ENCODE measurements at places on chromosomes 1 and 21.

GRCh38 chr1:15332525-15332924 is 77.2 kb upstream of the EFHD2 start:
- DNase-seq: no peak

DNA sequence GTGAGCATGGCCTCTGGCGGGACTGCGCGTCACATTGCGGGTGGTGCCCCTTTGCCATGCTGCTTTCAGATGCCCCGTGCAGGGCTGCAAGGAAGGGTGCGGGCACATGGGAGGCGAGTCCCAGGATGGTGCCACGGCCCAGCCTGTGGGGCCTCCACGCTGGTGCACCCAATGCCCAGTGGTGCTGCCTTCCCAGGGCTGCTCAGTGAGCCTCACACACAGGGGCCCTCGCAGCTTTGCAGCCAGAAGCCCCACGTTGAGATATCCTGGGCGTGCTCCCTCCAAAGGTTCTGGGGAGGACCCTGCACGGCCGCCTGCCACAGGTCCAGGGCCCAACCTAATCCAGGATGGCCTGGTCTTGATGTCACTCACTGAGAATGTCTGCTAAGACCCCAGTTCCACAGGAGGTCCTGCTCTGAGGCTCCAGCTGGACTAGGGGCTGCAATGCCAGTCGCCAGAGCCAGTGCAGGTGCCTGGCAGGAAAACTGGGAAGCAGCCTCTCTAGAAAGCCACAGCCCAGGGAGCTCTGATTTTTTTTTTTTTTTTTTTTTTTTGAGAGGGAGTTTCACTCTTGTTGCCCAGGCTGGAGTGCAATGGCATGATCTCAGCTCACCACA is 34.1 kb upstream of the PRSS38 start:
- DNase-seq: no peak

- no peak for DNase-seq
These were observed 2.5 kb upstream of the KRTAP12-1 start for GRCh38 chr21:44684483-44684882.

GRCh38 chr1:203055161-203055799 is 29.0 kb downstream of the PPFIA4 start:
- DNase-seq: no peak

- DNase-seq: no peak
These were observed 33.6 kb upstream of the DISP1 start for GRCh38 chr1:222781251-222781650.

DNA sequence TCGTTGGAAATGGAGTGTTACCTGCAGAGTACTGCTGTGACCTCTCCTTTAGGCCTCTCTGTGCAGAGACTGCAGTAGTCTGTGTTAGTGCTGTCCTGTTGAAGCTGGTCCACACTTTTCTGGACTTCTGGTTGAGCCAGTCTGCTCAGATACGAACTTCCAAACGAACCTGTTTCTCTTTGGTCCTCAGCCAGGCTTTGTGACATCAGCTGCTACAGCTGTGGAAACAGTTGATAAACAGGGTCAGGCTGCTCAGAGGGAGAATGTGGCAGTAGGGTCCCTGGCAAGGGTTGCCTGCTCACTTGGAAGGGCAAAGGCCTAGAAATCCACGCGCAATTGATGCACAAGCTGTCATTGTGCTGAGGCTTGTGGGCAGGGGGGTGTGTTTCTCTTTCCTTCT is 98.8 kb downstream of the NOS1AP start:
- peak; percentile 42 for DNase-seq

DNA sequence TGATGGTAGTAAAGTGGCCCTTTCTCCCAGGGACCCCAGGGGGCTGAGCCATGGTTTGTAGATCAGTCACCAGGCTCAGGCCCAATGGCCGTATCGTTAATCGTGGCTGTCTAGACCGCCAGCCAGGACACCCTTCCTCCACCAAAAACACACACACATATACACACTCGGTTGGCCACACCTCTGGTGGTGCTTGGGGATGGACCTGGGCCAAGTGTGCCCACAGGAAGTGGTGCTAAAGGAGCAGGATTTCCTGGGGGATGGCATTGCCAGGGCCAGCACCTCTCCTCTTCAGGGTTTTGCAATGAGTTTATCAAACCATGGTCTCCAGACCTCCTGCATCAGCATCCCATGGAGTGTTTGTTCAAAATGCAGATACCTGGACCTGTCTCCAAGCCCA is 36.2 kb downstream of the CITED4 start:
- no peak for DNase-seq

DNA sequence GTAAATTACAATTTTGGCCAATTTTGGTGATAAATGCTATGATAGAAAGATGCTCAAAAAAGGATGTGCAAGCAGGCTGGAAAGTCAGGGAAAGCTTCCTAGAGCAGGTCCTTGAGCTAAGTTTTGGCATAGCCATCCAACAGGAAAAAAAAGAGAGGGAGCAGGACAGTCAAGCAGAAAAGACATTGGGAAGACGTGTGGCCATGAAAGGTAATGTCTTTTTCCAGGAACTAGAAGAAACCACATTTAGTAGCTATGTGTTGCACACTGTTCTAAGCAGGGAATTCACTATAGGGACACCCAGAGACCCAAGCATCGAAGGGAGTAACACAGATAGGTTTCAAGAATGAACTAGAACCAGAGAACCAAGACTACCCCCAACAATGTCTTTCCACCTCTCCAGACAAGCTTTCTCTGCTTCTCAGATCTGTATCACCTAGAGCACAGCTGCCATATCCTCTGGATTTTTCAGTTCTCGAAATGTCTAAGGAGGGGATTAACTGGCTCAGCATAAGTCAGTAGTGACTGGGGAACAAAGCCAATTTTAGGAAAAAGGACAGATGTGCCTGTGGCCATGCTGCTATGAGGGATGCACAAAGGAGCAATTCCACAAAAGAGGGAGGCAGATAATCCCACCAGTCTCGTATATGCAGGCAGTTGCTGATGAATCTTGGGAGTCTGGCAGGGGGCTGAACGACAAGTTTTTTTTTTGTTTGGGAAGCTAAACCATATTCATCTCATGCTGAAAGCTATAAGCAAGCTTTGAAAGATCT is 97.1 kb upstream of the DAB1 start:
- no peak for DNase-seq

DNA sequence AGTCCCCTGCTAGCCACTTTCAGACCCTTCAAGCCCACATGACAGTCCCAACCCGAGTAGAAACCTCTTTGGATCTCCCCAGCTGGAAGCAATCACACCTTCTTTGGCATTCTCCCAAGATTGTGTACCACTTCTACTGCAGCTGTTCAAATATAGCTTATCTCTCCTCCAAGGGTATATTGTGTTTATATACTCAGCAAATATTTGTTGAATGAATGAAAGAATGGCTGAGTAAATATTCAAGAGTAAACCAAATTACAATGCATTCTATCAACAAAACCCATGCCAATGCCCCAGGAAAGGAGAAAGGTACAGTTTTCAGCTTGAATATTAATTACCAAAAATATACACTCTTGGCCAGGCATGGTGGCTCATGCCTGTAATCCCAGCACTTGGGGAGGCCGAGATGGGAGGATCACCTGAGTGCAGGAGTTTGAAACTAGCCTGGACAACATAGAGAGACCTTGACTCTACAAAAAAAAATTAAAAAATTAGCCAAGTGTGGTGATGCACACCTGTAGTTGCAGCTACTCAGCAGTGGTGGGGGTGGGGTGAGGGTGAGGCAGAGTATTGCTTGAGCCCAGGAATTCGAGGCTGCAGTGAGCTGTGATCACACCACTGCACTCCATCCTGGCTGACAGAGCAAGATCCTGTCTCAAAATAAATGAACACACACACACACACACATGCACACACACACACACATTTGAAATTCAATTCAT is 68.5 kb downstream of the NIBAN1 start:
- no peak for DNase-seq

- DNase-seq: no peak
These were observed 105.9 kb downstream of the PIK3R3 start for GRCh38 chr1:46026531-46026930.

DNA sequence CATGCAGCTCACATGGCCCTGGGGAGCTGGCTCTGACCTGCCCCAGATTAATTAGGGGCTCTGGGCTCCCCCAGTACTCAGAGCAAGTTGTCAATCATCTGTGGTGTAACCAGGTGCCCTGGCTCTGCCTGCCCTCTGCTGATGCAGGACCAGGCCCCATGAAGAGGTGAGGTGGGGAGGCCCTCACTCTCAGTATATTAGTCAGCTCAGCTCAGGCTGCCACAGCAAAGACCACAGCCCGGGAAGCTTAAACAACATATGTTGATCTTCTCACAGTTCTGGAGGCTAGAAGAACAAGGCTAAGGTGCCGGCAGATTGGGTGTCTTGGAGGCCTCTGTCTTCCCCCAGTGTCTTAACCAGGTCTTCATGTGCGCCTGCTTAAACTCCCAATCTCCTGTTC is 66.5 kb downstream of the FCRL5 start:
- no peak for DNase-seq

GRCh38 chr21:38989745-38990423 is 184.2 kb downstream of the ETS2 start:
- DNase-seq: peak; percentile 89

GRCh38 chr1:204619721-204620120 is 65.8 kb downstream of the LRRN2 start:
- DNase-seq: no peak

- no peak for DNase-seq
These were observed 5.7 kb downstream of the ALG14 start for GRCh38 chr1:95067062-95067461.

DNA sequence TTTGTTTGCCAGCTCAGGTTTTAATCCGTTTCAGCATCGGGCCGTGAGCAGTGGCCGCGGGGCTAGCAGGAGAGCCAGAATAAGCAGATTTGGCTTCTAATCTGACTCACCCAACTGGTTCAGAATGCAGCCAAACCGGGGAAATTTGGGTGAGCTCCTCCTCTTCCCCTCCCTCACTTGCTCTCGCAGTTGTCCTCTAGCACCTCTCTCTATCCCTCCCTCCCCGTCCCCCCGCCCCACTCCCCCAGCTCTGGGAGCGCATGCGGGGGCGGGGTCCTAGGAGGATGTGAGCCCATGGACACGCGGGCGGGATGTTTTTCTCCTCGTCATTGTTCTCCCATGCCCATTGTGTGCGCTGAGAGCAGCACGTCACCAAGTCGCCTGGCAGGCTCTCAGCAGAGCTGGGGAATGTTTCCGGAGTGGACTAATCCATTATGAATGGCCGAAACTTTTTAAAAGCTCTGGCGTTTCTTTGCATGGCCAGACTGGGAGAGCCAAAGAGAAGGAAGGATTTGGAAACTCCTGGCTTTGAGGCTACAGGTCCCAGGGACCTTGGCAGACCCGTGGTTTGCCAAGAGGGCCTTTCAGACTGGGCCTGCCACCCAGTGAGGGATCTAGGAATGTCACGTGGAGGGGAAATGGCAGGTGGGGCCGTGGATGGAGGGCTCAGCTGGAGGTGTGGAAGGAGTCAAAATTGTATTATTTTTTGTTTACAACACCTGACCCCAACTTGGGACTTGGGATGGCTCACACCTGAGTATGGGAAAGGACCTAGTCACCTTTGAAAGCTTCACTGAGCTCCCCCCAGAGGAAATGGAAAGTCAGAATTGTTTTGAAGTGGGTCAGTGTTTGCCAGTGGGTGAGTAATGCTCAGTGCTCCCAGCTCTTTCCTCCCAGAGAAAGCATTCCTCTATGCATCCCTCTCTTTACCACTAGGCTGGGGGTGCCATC is 39.2 kb downstream of the CDK18 start:
- DNase-seq: peak; percentile 89

- DNase-seq: peak; percentile 53
These were observed 75.1 kb upstream of the SIPA1L2 start for GRCh38 chr1:232704694-232705680.

GRCh38 chr1:235199441-235199840 is 38.4 kb upstream of the RBM34 start:
- DNase-seq: peak; percentile 35

GRCh38 chr21:32727687-32728455 is at the start of gene SYNJ1:
SYNJ1 (minus strand) TSS chr21:32728013; CDS start chr21:32726895, 1,118 bp downstream.
- peak; percentile 97 for DNase-seq

- no peak for DNase-seq
These were observed 281.6 kb downstream of the PLA2G4A start for GRCh38 chr1:187110351-187110750.
